Neural progenitor cell (in vitro differentiated cells): ENCODE measurements at places on chromosomes 3 and 15. TPM values are rescaled to one million over a fixed set of nuclear protein-coding genes. Genes with fewer than 3 reads are reported as not detected.

GRCh38 chr3:184616436-184616835 lies 54.9 kb downstream of the EPHB3 start:
- no peaks in the 10 kb centered on the region for H3K36me3 ChIP-seq
- peaks cover 9% of the 10 kb centered on the region for H3K27me3 ChIP-seq
- peaks cover 4% of the 10 kb centered on the region for H3K4me1 ChIP-seq
- no peak overlapping the region for H3K4me3 ChIP-seq
- no peak for DNase-seq
- no peak overlapping the region for H3K27ac ChIP-seq

DNA sequence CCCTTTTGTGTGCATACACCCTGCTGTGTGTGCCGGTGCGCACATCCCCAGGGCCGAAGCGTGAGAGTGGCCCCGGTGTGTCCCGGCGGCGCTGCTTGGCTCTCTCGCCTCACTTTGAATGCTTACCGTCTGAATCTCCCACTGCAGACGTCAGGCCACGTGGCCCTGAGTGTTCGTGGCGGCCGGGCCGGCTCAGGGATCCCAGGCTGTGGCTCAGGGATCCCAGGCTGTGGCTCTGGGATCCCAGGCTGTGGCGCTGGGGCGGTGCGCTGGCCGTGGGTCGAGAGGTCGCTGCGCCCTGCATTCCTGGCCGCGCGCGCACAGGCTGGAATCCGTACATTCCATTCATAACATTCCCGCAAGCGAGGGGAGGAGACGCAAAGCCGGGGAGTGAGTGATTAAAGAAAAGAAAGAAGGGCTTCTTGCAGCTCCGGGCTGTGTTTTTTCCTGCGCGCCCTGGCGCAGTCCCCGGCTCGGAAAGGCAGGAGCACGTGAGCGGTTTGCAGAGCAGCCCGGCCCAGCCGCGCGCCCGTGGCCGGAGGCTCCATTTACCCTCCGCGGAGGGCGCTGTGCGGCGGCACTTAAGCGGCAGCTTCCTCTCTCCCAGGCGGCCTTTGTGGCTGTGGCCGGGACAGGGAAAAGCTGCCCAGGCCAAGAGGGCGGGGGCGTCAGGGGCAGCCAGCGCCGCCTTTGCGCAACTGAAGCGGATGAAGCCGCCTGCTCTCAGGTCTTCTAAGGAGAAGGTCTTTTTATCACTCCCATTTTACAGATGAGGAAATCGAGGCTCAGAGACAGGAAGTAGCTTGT lies 87.0 kb upstream of the ALDH1L1 start:
- peak; percentile 97 for DNase-seq
- H3K27me3 ChIP-seq, result peaks cover 4% of the 10 kb centered on the region
- H3K4me1 ChIP-seq, result peaks cover 25% of the 10 kb centered on the region
- peak overlapping the region; percentile 95 for H3K27ac ChIP-seq

GRCh38 chr15:90762109-90762508 lies 45.0 kb downstream of the BLM start:
- H3K27me3 ChIP-seq, result no peaks in the 10 kb centered on the region
- H3K27ac ChIP-seq, result no peak overlapping the region
- H3K4me1 ChIP-seq, result peaks cover 5% of the 10 kb centered on the region

DNA sequence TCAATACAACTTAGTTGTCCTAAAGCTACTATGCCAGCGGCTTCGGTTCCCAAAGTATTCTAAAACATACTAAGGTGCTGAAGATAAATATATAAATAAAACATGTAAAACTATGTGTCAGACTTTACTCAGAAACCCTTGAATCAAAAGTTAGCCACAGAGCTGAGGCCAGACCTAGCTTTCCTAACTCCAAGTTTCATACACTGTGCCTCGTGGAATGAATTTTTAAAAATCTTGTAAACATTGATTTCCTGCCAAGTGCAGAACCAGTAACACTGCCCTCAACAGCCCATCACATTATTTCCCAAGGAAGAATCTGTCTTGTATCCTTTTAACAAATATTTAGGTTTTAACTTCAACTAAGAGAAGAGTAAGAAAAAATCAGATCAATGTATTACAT lies 36.4 kb downstream of the TAMM41 start:
- no peaks in the 10 kb centered on the region for H3K36me3 ChIP-seq
- no peak overlapping the region for H3K27ac ChIP-seq
- DNase-seq, result no peak
- H3K4me1 ChIP-seq, result no peaks in the 10 kb centered on the region
- H3K27me3 ChIP-seq, result no peaks in the 10 kb centered on the region

DNA sequence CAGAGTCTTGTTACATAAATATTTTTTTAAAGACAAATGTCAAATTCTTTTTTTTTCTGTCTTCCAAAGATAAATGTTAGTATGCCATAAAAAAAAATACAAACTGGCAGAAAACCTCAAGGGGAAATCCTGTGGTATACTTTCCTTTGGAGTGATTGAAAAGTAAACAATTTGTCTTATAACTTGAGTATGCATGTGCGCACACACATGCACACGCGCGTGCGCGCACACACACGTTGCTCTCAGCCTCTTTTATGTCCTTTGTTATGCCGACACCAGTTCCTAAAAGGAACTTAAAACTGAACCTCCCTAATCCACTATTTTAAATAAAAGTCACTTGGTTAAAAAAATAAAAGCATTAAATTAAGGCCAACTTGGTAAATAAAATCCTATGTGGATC lies 58.1 kb downstream of the TGFBR2 start:
- H3K27me3 ChIP-seq, result no peaks in the 10 kb centered on the region
- DNase-seq, result no peak
- no peak overlapping the region for H3K27ac ChIP-seq
- no peaks in the 10 kb centered on the region for H3K36me3 ChIP-seq

DNA sequence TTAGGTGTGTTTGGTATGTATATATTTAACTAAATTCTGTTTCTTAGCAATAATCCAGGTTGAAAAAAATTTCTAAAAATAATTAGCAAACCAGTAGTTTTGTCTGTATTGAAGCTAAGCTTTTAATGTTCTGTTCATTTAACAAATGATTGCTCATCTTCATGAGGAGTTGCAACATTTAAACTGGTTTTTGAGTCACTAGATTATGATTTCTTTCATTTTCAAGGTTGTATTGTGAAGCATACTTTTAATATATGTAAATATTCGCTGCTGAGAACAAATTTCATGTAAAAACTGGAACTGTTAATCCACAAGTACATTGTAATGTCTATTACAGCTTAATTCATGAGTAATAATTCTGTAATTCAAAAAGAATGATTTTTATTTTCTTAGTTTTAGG lies 192.7 kb downstream of the MBNL1 start:
- no peak overlapping the region for H3K4me3 ChIP-seq
- no peak overlapping the region for H3K27ac ChIP-seq
- H3K4me1 ChIP-seq, result peaks cover 9% of the 10 kb centered on the region
- no peak for DNase-seq
- peaks cover 4% of the 10 kb centered on the region for H3K36me3 ChIP-seq

- H3K27ac ChIP-seq, result no peak overlapping the region
- H3K27me3 ChIP-seq, result no peaks in the 10 kb centered on the region
- no peak overlapping the region for H3K4me3 ChIP-seq
- no peak for DNase-seq
- H3K36me3 ChIP-seq, result no peaks in the 10 kb centered on the region
These were observed 323.8 kb upstream of the PPP2R3A start for GRCh38 chr3:135641761-135642160.

GRCh38 chr15:92614791-92615785 lies 40.5 kb downstream of the FAM174B start:
- no peak overlapping the region for H3K27ac ChIP-seq
- H3K27me3 ChIP-seq, result no peaks in the 10 kb centered on the region
- no peaks in the 10 kb centered on the region for H3K36me3 ChIP-seq
- H3K4me1 ChIP-seq, result peaks cover 24% of the 10 kb centered on the region

DNA sequence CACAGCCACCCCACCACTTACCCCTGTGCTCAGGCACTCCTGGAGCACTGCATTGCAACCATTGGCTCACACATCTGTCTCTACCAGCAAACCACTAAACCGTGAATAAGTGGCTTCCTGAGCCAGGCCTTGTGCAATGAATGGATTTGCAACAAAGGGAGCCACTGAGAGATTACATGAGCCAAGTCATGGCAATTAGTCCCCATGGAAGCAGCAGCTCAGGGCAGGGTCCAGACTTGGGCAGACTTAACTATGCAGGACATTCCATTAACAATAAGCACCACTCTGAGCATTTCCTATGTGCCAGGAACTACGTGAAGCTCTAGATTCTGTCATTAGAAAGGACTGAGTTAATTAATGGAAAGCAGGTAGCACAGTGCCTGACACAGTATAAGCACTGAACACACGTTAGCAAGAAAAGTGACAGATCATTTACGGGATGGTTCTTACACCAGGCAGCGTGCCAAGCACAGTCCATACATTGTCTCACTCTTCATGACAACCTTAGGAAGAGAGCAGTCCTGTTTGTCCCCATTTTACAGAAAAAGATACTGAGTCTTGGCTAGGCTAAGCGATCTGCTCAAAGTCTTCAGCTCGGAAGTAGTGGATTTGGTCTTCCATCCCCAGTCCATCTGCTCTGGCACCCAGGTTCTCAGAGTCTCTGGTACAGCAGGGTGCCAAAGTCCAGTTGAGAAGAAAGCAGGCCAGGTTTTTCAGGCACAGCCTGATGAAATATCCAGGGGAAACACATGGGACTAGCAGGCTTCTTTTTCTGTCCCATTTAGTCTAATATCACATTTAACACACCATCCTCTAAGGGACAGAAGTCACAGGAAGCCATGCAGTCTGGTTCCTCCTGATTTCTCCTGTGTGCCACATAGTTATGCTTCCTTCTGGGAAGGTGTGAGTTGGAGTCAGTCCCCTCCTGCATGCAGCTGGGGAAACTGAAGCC lies 44.1 kb downstream of the LIPC start:
- no peaks in the 10 kb centered on the region for H3K36me3 ChIP-seq
- H3K27me3 ChIP-seq, result no peaks in the 10 kb centered on the region
- DNase-seq, result peak; percentile 86
- no peak overlapping the region for H3K27ac ChIP-seq

DNA sequence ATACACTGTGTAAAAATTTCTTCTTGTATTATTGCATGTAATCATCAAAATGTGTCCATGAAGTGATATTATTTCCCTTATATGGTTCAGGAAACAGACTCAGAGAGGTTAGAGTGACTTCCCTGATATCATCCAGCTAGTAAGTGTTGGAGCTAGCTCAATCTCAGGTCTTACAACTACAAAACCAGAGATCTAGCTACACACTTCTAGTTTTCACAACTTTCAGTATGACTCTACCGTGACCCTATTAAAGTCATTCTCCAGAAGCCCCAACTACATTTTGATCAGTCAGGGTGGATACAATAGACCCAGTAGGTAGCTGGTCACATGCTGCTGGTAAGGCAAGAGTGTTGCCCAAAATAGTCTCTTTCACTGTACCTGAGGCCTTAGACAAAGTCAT lies 165.3 kb downstream of the GOLIM4 start:
- no peak overlapping the region for H3K4me3 ChIP-seq
- H3K27me3 ChIP-seq, result no peaks in the 10 kb centered on the region
- no peak overlapping the region for H3K27ac ChIP-seq
- H3K4me1 ChIP-seq, result no peaks in the 10 kb centered on the region

GRCh38 chr3:30259730-30260129 lies 346.7 kb upstream of the TGFBR2 start:
- H3K4me1 ChIP-seq, result peaks cover 8% of the 10 kb centered on the region
- H3K4me3 ChIP-seq, result no peak overlapping the region
- no peak for DNase-seq
- no peaks in the 10 kb centered on the region for H3K27me3 ChIP-seq
- no peaks in the 10 kb centered on the region for H3K36me3 ChIP-seq

- no peak for DNase-seq
- no peak overlapping the region for H3K4me3 ChIP-seq
- no peaks in the 10 kb centered on the region for H3K36me3 ChIP-seq
- no peak overlapping the region for H3K27ac ChIP-seq
- H3K27me3 ChIP-seq, result no peaks in the 10 kb centered on the region
These were observed 10.6 kb upstream of the DNAAF4 start for GRCh38 chr15:55518641-55519040.

DNA sequence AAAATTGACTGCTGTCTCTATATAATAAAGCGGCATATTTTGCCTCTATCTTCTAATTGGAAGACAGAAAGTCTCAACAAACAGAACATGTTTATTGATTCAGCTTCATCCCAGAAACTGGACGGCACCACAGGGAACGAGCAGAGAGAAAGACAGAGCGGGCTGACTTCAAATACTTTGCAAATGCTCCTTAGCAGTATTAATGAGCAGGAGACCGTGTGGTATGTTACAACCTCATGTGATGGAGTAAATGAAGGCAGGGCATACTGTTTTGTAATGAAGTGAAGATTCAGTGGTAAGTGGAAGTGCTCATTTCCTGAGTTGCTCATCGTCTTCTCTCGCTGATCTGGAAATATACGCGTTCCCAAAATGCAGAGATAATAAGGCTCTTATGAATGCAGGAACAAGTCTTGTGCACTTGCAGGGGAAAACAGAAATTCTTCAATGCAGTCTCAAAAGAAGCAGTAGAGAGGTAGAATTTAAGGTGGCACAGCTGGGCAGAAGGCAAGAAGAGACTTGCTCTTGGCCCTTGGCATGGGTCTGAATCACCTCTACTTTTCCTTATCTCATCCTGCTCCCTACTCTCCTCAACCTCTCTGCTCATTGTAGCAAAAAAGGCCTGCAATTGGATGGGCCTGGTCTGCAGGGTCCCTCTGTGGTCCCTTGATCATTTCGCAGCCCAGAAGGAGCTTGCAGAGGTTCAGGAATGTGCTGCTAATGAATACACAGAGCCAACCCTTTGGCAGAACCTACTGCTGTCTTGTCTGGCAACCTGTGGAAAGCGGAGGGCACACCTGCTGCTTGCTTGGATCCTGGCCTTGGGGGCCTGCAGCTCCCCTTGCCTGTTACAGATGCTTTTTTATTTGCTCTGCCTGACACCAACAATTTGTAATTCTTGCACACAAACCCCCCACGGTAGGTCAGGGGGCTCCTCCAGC lies 604.9 kb upstream of the CFAP20DC start:
- no peak overlapping the region for H3K4me3 ChIP-seq
- H3K36me3 ChIP-seq, result no peaks in the 10 kb centered on the region
- no peak overlapping the region for H3K27ac ChIP-seq
- H3K27me3 ChIP-seq, result no peaks in the 10 kb centered on the region

GRCh38 chr3:181631901-181632300 lies 79.8 kb upstream of the SOX2 start:
- H3K36me3 ChIP-seq, result no peaks in the 10 kb centered on the region
- peaks cover 32% of the 10 kb centered on the region for H3K4me1 ChIP-seq
- DNase-seq, result no peak
- no peaks in the 10 kb centered on the region for H3K27me3 ChIP-seq

DNA sequence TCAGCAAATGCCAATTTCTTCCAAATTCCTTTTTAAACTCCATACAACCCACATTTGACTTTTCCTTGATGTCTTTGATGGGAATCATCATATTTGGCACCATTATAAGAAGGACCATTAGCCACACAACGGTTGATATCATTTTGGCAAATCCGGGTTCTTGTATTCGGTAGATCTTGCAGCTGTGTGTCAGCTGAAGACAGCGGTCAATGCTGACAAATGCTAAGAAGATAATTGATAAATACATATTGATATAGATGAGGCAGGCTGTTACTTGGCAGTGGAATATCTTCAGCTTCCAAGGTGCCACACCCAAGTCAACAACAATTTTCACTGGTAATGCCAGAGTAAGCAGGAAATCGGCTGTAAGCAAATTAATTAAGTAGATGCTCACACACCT lies 4.2 kb downstream of the GPR171 start:
- no peaks in the 10 kb centered on the region for H3K4me1 ChIP-seq
- no peak overlapping the region for H3K27ac ChIP-seq
- no peaks in the 10 kb centered on the region for H3K36me3 ChIP-seq

Gene KIF7
- total RNA-seq, result 4.3 and 15.7 TPM in 2 replicates

Gene NAALADL2
- total RNA-seq, result 7.3 and 11.5 TPM in 2 replicates

Gene STAB1
- 0.06 TPM in 1 of 2 replicates, not detected in the other for total RNA-seq

Gene CHDH
- total RNA-seq, result 1.5 and 5.9 TPM in 2 replicates

Gene NDN
- 70.9 and 89.2 TPM in 2 replicates for total RNA-seq

Gene CCDC32
- total RNA-seq, result 17.3 and 22.4 TPM in 2 replicates
